Right renal pelvis (tissue), 4 donors: ENCODE measurements at places on chromosomes 1 and 21.

- no peak for DNase-seq
Observed at GRCh38 chr1:164569866-164570265, 10.9 kb downstream of the PBX1 start.

DNA sequence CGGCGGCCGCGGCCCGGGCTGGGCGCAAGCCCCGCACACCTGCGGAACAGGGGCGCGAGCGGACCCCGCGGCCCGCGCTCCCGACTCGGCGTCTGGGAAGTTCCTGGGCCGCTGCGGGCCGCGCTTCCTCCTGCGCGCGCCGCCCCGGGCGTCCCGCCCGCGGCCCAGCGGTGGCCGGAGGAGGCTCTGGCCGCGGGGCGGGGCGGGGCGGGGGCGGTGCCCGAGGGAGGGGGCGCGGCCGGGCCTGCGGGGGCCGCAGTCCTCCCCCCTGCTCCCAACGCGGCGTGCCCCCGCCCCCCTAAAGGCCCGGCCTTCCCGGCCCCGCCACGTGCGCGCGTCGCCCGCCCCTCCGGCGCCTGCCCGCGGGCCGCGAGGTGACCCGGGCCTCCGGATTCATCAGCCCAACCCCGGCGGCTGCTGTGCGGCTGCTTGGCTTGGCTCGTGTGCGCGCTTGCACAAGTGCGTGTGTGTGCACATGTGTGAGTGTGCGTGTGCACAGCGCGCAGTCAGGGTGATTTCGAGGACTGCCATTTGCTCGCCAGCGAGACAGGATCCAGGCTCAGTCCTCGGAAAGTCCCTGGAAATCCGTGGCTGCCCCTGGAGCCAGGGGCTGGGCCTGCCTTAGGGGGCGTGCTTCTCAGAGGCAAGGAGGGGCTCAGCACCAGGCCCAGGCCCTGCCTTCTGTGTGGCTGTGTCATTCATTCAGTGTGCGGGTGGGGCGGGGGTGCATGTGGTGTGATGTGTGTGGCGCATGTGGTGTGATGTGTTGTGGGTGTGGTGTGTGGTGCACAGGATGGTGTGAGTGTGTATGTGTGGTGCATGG, at the start of gene C2CD2:
C2CD2 (minus strand) TSS at position 188 of the 823 bp plus-strand sequence. CDS start 370 bp downstream, outside the sequence.
- no peak for DNase-seq

- DNase-seq: no peak
Observed at GRCh38 chr1:57418971-57419370, 4.9 kb downstream of the DAB1 start.

- no peak for DNase-seq
Observed at GRCh38 chr1:232379063-232379434, 250.9 kb downstream of the SIPA1L2 start.

GRCh38 chr1:218273762-218274479, 11.2 kb upstream of the RRP15 start:
- no peak for DNase-seq

DNA sequence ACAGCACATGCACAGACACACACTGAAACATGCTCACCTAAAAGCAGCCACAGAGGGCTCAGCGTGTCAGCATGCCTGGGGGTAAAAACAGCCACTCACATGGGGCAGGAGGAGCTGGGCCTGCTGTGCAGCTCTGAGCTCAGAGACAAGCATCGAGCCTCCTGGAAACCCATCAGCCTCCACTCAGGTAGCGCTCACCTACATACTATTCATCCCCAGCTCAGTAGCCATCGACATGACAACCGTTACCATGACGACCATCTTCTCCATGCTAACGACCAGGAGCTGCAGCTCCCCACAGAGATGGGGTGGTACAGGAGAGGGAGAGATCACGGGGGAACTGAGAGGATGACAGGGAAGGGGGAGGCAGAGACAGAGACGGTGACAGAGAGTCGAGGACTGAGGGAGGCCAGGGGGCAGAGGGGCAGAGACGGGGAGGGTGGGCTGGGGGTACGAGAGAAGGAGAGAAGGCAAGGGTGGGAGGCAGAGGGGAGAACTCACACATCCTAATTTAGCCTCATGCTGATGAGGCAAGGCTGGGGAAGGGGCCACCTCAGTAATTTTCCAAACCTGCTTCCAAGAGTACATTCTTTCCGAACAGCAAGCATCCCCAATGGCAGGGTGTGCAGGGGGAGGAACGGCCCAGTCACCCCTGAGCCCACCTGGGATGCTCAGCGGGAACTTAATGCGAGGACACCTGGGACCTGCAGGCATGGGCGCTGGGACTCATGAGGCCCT, 28.4 kb downstream of the SDC3 start:
- no peak for DNase-seq

- no peak for DNase-seq
Observed at GRCh38 chr1:96104906-96105305, 616.7 kb upstream of the PTBP2 start.

DNA sequence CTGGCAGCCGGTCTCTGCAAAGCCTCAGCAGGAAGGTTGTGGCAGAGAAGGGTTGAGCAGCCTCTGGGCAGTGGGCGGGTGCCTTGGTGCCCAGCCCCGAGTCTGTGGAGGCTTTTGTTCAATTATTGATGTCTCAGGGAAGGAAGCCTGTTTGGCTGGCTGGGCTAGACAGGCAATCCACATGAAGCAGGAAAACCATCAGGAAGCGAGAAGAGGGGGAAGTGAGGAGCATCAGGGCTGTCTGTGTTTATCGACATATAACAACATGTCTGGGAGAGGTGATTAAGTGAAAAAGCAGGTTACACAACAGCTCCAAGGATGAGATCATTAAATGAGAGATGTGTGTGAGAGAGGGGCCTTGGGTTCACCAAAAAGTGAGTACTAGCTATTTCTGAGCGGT, 105.4 kb downstream of the UBE2U start:
- DNase-seq: no peak

DNA sequence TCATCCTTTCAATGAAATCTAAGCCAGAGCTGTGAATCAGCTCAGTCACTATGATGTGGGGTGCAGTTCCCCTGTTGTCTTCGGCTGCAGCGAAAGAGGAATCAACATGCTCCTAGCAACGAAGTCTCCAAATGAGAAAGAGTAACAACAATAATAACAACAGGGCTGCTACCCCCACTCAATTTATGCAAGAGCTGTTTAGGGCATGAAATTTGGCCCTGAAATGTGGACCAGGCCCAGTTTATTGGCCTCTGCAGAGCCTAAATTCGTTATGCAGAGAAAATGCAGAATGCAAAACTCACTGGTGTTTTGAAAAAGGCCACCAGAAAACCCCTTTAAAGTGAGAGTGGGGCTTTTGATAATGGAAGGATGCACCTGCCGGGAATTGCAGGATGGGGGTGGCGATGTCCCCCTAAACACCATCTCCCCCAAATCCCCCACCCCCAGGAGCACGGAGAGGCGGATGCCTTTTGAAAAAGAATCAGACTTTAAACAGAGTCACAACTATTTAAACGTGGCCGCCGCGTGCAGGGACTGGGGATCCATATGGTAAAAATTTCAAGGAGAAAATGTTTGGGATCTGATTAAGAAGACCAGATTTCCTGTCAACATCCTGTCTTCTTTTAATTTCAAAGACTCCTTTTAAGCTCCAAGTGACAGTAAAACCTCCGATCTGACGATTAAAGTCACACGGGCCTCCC, 1.9 kb downstream of the RUNX3 start:
- no peak for DNase-seq

DNA sequence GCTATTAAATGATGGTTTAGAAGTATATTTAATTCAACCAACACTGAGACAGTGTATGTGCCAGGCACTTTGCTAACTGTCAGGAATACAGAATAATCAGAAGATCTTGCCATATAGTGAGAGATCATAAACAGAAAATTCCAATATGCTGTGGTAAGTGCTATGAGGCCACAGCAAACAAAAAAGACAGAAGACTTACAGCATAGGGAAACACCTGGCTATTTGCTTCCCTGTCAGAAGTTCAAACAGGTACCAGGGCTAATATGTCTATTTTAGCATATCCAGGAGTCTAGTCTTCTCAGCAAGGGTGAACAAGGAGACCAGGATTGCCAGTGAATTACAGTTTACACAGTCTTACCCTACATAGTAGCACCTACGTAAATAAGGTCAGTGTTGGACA, 30.4 kb downstream of the TRIT1 start:
- DNase-seq: no peak

GRCh38 chr1:202189001-202189790, 4.4 kb upstream of the LGR6 start:
- peak; percentile 26 for DNase-seq

DNA sequence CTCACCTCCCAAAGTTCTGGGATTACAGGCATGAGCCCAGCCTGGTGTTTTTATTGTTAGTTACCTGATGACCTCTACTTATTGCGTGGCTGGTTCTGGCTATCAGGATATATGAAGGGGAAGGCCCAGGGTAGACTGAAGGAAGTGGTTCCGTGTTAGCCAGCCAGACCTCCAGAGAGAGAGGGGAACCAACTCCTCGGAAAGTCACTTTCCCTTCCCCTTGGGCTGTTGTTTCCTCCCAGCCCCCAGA, 2.5 kb upstream of the RCSD1 start:
- no peak for DNase-seq

DNA sequence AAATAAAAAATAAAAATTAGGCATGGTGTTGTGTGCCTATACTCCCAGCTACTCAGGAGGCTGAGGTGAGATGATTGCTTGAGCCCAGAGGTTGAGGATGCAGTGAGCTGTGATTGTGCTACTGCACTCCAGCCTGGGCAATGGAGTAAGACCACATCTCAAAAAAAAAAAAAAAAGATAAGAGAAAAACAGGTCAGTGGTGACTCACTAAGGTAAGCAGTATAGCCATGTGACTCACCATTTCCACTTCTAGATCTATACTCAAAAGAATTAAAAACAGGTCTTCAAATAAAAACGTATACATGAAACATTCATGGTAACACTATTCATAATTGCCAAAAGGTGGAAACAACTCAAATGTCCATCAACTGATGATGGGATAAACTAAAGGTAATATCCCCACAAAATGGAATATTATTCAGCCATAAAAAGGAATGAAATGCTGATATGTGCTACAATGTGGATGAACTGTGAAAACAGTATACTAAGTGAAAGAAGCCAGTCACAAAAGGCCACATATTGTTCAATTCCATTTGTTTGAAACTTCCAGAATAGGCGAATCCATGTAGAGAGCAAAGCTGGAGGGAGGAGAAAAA, 75.1 kb downstream of the ZNF281 start:
- DNase-seq: no peak

DNA sequence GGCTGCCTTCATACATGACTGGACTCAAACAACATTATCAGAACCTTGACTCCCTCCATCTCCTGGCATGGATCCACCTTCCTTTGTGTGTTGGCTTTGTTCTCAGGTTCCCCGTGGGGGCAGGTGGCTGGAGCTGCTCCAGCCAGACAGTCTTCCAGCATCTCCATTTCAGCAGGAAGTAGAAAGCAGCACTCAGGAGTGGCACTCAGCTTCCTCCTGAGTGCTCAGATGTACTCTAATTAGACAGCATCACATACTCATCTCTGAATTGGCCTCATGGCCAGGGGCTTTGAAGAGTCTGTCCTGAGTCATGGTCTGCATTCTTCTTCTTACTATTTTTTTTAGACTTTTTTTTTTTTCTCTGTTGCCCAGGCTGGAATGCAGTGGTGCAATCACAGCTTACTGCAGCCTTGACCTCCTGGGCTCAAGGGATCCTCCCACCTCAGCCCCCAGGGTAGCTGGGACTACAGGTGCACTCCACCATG, 27.9 kb downstream of the OVAAL start:
- no peak for DNase-seq

DNA sequence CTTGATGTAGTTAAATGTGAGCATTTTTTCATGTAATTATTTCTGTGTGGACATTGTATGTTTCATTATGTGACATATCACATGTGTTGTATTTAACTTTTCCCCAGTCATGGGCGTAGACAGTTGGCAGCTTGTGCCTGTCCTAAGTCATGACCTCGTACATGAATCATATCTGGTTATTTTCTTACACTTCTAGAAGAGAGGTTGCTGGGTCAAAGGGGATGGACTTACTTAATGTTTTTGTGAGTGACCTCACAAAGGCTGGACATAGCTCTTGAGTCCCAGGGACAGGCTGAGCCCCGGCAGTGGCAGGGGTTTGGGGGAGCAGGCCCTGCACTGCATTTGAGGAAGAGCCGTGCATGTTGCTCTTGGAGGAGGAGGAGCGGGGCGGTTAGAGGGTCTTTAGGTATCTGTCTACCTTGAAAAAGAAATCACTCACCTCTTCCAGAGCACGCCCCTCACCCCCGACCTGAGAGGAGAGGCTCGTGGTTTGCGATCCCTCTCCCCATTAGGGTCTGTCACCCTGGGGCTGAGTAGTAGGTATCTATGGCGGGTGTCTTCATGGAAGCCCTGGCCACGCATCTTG, 16.4 kb downstream of the IFNGR2 start:
- no peak for DNase-seq

GRCh38 chr1:116899529-116899928, 10.2 kb upstream of the PTGFRN start:
- DNase-seq: no peak

DNA sequence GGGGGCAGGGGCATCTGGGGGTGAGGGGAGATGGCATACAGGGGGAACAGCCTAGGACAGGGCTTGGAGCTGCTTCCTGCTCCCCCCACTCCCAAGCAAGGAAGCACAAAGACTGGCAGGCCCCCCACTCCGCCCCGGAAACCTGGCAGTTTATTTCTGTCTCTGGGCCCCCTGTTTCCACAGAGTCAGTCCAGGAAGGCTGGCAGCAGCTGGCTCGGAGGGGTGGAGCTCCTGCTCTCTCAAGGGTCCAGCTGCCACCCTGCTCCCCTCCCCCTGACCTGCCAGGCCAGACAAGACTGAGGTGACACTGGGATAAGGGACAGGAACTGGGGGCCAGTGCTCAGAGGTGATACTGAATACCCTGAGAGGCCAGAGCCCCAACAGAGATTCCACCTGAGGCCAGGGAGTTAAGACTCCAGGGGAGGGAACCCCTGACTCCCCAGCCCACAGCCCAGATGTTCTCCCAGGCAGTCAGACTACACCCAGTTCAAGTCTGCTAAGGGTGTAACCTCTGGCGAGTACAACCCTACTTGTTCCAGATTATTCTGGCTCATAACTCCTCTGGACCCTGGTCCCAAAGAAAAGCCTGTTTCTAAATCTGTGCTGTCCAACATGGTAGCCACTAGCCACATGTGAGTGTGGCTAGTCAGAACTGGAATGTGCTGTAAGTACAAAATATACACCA, 26.3 kb downstream of the AHDC1 start:
- no peak for DNase-seq

DNA sequence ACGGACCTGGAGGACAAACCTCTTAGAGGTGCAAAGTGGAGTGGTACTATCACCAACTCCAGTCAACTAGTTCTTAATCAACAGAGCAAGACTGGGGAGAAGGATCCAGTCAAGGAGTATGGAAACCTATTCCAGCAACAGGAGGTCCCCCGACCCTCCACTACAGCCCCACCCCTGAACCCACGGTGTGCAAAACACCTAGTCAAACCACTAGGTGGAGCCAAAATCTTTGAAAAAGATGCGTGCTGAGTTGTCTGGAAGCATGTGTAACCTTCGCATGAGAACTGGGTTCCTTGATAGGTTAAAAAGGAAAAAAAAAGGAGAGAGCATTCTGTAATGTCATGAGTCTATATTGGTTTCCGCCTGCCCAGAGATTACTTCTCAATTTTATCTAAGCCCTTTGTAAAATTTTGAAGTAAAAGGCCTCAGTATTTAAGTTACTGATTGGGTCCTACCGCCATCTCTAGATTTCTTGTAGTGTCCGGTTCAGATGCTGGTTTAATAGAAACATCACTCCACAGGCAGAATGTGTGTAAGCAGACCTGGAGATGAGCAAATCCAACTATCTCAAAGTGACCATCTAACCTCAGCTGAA, 81.9 kb upstream of the HAO2 start:
- DNase-seq: no peak
